ENCODE measurements at places on chromosomes 3 and 15. TPM values are rescaled to one million over a fixed set of nuclear protein-coding genes. Genes with fewer than 3 reads are reported as not detected.

Gene GOLGA8J
- polyA plus RNA-seq = not detected

Gene CTSH
- polyA plus RNA-seq = 291 TPM

DNA sequence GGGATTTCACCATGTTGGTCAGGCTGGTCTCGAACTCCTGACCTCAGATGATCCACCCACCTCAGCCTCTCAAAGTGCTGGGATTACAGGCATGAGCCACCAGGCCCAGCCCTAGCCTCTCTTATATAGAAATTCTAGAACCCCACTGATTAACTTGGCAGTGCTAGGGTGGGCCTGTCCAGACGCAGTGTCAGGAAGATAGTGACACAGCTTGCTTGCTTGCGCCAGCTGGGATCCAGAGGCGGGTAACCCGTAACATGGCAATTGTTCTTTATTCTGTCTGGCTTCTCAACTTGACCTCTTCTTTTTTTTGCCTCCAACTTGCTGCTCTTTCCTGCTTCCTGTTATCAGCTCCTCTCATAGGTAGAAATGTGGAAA, 16.2 kb downstream of the CEP19 start:
- DNase-seq = no peak

- DNase-seq = no peak
Measured at GRCh38 chr15:98658831-98659699, 10.7 kb downstream of the IGF1R start.

- DNase-seq = no peak
Measured at GRCh38 chr3:142998439-142998838, 2.9 kb upstream of the U2SURP start.

GRCh38 chr3:102443021-102443420, 8.2 kb downstream of the ZPLD1 start:
- no peak for DNase-seq
